Left lung (tissue), 14 donors: ENCODE measurements at places on chromosomes 1 and 21.

GRCh38 chr1:237411621-237412020, 369.6 kb downstream of the RYR2 start:
- H3K4me3 ChIP-seq = no peak overlapping the region
- H3K27ac ChIP-seq = no peak overlapping the region
- H3K4me1 ChIP-seq = no peaks in the 10 kb centered on the region
- no peak for DNase-seq
- H3K36me3 ChIP-seq = no peaks in the 10 kb centered on the region

DNA sequence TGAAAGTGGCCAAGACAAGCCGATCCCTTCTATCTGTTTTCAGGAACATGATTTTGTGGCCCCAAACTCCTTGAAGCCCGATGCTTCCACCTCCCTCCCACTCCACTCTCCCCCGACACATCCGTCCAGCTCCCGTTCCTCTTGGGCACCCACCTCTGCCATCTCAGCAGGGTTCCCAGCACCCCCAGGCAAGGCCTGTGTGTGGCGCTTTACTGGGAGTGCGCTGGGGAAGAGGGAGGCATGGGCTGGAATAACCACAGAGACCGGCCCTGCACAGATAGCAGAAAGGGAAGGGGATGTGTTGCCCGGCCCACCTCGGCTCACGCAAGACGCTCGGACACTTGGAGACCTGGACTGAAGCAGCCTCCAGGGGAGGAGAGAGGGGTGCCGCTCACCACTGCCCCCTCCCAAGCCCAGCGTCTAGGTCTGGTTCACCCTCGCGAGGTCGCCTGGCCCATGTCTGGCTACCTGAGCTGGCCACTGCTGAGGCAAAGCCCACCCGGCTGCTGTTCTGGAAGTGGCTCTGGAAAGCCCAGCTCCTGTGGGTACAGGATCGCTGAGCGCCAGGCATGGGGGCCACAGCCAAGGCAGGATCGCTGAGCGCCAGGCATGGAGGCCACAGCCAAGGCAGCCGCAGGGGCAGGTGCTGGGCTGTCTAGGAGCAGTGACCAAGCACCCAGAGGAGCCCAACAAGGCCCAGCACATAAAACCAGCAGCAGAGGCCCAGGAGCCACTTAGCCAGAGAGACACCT, 23.8 kb upstream of the COL18A1 start:
- no peak for DNase-seq
- no peak overlapping the region for H3K27ac ChIP-seq

DNA sequence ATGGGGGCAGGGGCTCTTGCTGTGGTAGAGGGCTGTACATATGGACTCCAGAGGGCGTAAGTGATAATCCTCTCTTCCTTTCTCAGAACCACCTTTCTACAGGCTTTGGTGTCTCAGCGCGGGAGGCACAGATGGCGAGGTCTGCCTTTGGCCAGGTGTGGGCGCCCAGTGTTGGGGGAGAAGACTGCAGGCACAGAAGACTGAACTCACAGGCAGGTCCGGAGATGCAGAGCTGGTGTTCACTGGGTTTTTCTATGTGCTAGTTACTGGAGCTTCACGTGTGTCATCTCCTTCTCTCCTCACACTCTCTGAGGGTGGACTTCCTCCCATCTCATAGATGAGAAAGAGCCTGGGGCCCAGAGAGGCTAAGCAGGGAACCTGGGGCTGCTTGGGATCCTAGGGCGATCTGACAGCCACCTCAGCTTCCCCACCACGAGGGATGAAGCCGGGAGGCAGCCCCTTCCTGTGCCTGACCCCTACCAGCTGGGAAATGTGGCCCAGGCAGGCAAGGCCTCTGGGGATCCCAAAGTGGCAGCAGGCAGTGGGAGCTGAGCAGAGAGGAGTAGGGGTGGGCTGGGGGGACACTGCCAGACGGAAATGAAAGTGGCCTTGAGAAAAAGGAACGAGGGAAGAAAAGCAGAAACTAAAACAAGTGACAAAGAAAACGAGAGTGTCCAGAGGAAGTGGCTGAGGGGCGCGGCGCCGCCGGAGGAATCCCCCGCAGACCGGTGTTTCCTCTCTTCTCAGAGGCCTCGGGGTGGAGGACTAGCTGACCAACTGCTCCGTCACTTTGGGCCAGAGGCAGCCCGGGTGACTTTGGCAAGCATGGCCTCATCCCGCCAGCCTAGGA, 191.6 kb downstream of the HIVEP3 start:
- peak; percentile 87 for DNase-seq
- no peak overlapping the region for H3K4me3 ChIP-seq
- H3K27ac ChIP-seq = peak overlapping the region; percentile 43
- peaks cover 85% of the 10 kb centered on the region for H3K4me1 ChIP-seq
- no peaks in the 10 kb centered on the region for H3K27me3 ChIP-seq
- H3K36me3 ChIP-seq = no peaks in the 10 kb centered on the region

GRCh38 chr1:225460737-225461532, 33.1 kb upstream of the LBR start:
- no peaks in the 10 kb centered on the region for H3K36me3 ChIP-seq
- no peaks in the 10 kb centered on the region for H3K27me3 ChIP-seq
- no peak overlapping the region for H3K4me3 ChIP-seq
- H3K4me1 ChIP-seq = peaks cover 30% of the 10 kb centered on the region
- no peak overlapping the region for H3K27ac ChIP-seq

- H3K36me3 ChIP-seq = no peaks in the 10 kb centered on the region
- H3K27ac ChIP-seq = no peak overlapping the region
- H3K4me1 ChIP-seq = no peaks in the 10 kb centered on the region
- no peak overlapping the region for H3K4me3 ChIP-seq
Observed at GRCh38 chr1:85444381-85444780, 20.6 kb downstream of the DDAH1 start.

GRCh38 chr1:110292031-110292741, 47.0 kb upstream of the RBM15 start:
- peaks cover 19% of the 10 kb centered on the region for H3K4me1 ChIP-seq
- H3K4me3 ChIP-seq = no peak overlapping the region
- H3K36me3 ChIP-seq = no peaks in the 10 kb centered on the region
- H3K27ac ChIP-seq = no peak overlapping the region
- H3K27me3 ChIP-seq = no peaks in the 10 kb centered on the region

DNA sequence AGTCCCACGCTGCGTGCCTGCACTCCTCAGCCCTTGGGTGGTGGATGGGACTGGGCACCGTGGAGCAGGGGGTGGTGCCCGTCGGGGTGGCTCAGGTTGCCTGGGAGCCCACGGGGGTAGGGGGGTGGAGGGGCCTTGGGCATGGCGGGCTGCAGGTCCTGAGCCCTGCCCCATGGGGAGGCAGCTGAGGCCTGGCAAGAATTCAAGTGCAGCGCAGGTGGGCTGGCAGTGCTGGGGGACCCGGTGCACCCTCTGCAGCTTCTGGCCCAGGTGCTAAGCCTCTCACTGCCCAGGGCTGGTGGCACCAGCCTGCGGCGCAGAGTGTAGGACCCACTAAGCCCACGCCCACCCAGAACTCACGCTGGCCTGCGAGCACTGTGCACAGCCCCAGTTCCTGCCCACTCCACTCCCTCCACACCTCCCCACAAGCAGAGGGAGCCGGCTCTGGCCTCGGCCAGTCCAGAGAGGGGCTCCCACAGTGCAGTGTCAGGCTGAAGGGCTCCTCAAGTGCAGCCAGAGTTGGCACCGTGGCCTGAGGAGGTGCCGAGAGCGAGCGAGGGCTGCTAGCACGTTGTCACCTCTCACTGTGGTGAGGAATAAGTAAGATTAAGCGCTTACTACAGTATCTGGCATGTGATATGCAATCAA, 12.8 kb downstream of the TNNI3K start:
- H3K27me3 ChIP-seq = no peaks in the 10 kb centered on the region
- no peaks in the 10 kb centered on the region for H3K4me1 ChIP-seq
- H3K36me3 ChIP-seq = no peaks in the 10 kb centered on the region
- H3K4me3 ChIP-seq = no peak overlapping the region

GRCh38 chr1:156081180-156081916, 917 bp downstream of the MEX3A start:
- peaks cover 30% of the 10 kb centered on the region for H3K4me1 ChIP-seq
- peak overlapping the region; percentile 62 for H3K4me3 ChIP-seq
- DNase-seq = no peak
